Nucleus accumbens (tissue), 56 donors: ENCODE measurements at places on chromosomes 4 and X.

DNA sequence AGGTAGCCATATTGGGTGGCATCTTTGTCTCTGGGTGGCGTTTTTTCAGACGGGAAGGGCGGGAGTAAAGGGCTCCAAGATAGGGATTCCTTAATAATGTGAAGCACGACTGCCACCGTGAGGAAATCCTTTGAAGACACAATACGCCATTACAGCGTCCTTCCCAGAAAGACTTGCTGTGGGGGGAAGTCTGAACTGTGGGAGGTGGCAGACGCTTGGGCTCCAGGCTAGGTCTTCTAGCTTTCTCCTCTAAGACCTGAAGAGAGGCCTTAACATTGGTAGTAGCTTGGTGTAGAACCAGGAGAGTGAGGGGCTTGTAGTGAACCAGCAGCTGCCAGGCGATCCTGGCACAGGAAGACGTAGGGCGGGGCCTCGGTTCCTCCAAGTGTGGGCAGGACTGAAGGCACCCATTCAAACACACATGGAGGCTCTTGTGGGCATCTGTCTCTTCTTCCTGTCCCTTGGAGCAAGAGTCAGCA lies 197.3 kb downstream of the OR13H1 start:
- no peak for DNase-seq

DNA sequence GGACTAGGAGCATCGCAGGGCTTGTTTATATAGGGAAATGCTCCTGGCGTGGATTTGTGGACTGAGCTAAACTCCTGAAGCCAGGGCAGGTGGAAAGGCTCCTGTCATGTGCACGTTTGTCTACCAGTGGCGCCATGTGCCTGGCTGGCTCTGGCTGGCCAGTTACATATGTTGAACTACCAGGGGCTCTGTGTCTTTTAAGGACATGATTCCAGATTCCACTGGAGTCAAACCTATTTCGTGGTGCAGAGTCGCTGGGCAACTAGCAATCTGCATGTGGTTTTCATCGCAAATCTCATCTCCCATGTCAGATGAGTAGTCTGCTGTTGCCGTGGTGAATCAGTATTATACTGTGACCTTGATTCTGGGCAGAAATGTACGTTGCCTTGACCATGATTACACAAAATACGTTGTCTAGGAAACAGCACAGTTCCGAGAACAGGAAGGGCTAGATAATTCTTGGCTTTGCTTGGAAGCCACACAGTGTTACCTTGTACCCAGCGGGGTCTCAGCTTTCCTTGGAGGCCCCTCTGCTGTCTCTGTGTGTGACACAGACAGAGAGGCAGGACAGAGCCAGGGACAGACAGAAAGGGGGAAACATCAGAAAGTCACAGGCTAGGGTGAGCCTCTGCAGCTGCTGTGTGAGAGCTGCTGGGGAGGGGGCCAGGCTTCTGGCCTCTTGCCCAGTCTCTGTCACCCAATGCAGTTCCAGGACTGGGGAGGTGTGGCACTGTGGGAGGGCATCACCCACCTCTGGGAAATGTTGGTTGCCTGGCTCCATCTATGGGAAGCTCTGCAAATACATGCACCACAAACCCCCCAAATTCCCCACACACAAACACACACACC lies 19.2 kb downstream of the PNMA6E start:
- DNase-seq, result peak; percentile 55

DNA sequence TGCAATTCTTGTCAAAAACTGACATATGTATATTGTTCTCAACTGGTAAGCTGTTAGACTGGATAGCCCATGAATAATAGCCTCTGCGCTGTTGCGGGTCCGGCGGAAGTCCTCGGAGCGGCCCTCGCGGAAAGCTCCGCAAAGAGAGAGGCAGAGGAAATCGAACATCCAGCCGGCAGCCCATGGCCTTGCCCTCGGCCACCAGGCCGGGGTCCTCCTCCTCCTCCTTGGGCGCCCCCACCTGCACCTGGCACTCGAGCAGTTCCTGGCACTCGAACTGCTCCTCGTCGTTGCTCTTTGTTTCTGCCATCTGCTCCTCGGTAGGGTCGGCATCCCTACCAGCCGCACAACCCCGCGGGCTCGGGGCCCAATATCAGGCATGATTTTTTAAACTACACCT lies 1176.3 kb downstream of the PCDH18 start:
- DNase-seq, result no peak

- DNase-seq, result no peak
Measured at GRCh38 chr4:121977251-121978171, 25.7 kb upstream of the TRPC3 start.

DNA sequence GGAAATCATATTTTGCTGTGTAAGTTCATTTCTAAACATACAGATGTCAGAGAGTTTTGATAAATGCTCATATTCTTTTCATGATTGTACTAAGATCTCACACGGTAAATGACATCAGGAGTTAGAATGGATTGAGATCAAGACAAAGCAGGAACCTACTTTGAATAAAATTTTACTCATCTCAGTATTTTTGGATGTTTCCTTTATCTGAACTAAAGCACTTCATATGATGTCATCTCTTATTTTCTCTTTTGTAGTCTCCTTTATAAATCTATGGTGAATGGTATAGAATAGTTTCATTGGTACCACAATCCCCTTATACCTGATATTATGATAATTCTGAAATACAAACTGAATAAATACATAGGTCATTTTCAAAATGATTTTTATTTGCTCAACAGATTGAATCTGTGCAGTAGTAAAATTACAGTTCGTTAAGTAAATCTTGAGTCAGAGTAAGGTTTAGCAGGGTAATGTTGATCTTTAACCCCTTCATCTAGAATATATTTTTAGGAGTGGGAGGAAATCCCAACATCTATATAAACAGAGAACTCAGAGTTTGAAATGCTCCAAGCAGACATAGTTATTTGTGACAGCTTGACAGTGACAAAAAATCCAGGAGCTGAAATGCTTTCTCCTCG lies 180.0 kb downstream of the MGST2 start:
- no peak for DNase-seq

DNA sequence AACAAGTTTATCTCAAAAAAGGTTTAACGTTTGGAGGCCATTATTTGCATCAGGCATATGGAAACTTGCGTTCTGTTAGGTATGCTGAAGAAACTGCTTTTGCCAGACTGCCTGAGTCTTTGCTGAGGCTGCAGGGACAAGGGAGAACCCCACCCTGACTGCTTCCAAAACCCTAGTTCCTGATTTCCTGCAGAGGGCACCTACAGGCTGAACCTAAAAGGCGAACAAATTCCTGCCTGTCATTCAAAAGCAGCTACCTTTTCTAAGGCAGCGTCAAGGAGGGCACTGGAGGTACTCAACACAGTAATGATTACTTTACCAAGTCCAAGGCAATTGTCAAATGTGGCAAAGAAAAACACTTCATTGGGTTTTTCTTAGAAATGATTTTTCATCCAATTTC lies 578 bp upstream of the CORIN start:
- DNase-seq, result no peak
